ENCODE measurements at places on chromosomes 2 and 18.

- DNase-seq: no peak
Observed at GRCh38 chr2:7060156-7060555, 142.9 kb downstream of the RNF144A start.

DNA sequence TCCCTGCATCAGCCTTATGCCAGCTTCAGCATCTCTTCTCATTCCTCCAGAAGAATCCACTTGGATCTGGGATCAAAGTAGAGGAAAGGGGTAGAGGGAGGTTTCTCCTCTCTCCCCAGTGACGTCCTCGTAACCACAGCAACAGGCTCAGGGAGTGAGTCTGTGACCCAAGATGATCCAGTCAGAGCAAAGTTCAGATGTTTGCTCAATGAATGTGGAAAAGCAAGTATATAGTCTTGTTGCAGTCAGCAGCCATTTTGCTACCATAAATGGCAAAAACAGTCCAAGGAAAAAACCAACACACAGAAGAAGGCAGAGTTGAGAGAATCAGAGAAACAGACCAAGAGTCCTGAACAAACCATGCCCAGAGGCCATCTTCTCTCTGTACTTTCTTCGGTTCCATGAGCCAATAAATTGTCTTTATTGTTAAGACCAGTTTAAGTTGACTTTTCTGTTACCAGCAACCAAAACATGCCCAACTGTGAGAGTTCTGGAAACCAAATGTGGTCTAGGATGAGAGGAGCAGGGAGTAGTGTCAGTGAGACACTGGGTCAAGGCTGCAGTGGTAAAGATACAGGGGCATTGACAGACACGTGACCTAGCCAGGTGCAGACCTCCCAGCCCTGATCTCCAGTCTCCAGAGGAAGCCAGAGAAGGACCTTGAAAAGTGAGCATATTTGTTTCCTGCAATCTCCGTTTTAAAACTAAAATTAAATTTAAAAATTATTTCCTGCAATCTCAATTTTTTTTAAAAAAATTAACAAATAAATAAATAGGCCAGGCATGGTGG, 3.2 kb upstream of the CXCR1 start:
- no peak for DNase-seq

- DNase-seq: no peak
Observed at GRCh38 chr2:148967056-148967455, 71.4 kb upstream of the LYPD6B start.

DNA sequence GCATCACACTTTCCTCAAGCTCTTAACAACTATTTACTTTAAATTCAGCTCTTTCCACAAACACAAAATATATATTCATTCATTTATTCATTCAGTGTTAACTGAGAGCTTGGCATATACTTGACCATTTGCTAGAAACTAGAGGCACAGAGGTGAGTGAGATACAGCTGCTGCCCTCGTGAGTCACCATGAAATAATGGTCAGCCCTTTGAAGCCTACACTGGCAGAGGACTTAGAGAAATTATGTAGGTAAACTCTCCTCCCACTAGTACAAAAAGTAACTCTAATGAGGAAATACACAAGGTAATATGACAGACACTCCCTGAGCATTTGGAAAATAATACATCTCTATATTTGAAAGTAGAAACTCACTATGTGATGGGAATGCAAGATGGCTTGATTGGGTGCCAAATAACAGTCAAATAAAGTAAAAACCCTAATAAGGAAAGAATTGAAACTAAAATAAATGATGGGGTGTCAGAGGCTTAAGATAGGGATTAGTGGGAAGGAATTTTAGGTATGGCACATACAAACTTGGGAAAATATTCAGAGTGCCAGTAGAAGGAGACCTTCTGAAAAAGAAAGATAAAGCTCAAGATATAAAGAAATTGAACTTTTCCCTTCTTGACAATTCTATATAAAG, 61.1 kb downstream of the ANTXR1 start:
- no peak for DNase-seq

DNA sequence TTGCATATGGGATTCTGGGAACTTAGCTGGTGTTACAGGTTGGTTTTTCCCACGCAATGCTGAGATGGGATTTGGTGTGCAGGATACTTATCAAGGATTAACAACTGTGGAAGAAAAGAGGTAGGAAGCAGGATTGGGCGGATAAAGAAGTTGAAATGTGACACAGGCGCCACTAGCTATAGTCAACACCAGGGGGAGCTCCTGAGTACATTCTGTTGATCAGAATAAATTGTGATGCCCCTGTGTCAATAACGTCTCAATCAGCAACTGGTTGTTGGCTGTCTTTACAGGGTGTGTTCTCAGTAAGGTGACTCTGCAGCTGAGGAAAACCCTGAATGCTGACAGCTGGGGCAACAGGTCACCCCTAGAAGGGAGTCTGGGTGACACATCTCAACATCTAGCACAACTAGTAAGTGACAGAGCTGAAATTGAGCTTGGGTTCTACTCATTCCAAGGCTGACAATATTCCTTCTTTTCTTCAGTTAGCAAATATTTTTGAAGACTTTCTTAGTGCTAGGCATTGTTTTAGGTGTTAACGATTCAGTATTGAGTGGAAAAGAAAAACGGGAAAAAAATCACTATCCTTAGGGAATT, 143.0 kb downstream of the ARL6IP6 start:
- DNase-seq: no peak

- DNase-seq: no peak
Observed at GRCh38 chr2:33636001-33636400, 36.9 kb upstream of the FAM98A start.

GRCh38 chr18:54129448-54130067, 94.9 kb downstream of the MBD2 start:
- DNase-seq: no peak

DNA sequence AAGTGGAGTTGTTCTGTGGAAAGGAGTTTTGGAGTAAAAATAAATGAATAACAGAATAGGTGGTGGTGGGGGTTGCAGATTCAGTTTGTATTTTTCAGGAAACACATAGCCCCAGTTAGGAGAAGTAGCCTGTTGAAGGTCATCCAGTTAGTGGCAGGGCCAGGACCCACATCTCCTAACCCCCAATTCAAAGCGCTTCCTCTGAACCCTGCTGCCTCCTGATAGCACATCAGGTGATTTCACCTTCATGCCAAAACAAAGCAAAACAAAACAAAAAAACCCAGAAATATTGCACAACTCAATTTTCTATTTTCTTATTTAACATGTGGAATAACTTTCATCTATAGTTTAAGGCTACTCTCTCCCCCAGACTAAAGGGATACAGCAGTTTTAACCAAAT, 112.3 kb upstream of the UGP2 start:
- no peak for DNase-seq

- DNase-seq: no peak
Observed at GRCh38 chr18:36041146-36041545, 26.2 kb downstream of the RPRD1A start.

GRCh38 chr2:144832048-144832447, 312.1 kb upstream of the ZEB2 start:
- DNase-seq: no peak

GRCh38 chr2:236380051-236380612, 115.9 kb upstream of the ASB18 start:
- DNase-seq: no peak

GRCh38 chr2:197071213-197071612, 144.7 kb upstream of the PGAP1 start:
- no peak for DNase-seq

DNA sequence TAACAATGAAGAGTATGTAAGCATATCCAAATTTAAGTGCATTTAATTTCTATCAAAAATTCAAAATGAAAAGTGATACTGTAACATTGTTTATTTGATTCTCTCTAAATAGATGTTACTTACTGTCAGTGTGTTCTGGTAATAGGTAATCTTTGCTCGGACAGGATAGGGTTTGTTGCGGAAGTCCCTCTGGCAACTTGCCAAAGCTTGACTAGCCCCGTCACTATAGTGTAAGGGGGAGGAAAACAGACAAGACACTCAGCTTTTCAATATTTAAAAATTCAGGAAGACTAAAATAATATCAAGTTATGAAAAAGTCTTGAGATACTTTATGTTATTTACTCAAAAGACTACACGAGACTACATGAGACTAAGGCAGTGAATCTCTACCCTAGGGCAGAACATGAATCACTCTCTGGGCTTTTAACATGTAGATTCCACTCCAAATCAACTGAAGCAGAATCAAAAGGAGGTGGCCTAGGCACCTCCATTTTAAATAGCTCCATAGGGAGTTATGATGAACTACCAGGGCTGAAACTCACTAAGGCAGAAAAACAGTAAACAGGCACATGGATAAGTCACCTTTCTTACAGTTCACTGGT, 5.9 kb downstream of the LMAN1 start:
- DNase-seq: no peak

DNA sequence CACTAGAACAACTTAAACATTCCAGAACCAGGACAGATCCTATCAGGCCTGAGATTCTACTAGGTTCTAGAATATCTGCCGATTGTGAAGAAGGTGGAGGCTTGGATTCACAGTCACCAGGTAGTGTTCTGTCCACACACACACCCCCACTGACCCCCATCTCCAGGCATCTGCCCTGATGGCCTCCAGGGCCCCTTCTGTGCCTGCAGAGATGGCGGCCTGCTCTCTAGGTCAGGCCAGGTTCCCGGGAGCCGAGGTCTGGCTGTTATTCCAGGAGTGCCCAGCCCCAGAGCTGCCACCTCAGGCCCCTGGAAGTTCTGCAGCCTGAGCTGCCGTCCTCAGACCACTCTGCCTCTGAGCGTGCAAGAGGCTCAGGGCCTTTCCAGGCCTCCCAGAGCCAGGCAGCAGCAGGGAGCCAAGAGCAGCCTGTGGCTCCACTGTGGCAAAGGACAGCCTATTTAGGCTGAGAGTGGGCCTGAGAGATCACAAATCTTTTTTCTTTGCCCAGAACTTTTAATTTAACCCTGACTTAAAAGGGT, 96.2 kb upstream of the ASAP2 start:
- no peak for DNase-seq

GRCh38 chr2:195443926-195444325, 213.1 kb upstream of the SLC39A10 start:
- no peak for DNase-seq

DNA sequence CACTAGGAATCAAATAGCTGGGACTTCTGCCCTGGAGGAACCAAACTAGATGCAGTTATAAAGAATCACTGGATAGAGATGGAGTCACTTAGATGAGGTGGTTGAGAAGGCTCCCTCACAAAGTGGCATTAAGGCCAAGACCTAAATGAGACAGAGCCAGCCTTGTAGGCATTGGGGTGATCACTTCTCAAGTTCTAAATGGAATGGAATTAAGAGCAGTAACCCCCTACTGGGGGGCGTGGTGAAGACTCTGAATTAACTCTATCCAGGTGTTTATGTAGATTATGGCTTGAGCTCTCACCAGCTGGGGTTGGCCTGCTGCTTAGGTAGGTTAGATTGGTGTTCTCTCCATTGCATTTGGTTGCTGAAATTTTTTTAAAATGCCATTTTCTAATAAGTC, 71.3 kb downstream of the TTC27 start:
- DNase-seq: no peak

DNA sequence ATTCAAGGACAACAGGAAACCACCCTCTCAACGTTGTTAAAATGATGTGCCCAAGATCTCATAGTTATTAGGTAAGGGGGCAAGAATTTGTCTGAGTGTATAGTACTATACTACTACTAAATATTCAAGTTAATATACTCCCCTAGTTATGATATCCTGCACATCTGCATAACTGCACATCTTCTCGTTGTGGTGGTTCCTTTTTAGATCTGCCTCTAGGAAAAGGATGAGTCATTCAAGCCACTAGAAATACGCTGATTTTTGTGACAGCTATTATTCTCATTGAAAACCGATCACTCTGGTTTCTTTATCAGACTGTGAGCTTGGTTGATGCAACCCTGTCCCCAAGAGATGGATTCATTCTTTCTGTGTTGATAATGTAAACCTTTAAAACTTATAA, 1067.0 kb upstream of the FANCL start:
- no peak for DNase-seq

GRCh38 chr2:153787612-153788011, 84.1 kb upstream of the GALNT13 start:
- no peak for DNase-seq

GRCh38 chr2:112787729-112788393, 3.6 kb upstream of the IL1A start:
- DNase-seq: no peak

GRCh38 chr2:107669335-107669734, 157.4 kb upstream of the RGPD4 start:
- DNase-seq: no peak

DNA sequence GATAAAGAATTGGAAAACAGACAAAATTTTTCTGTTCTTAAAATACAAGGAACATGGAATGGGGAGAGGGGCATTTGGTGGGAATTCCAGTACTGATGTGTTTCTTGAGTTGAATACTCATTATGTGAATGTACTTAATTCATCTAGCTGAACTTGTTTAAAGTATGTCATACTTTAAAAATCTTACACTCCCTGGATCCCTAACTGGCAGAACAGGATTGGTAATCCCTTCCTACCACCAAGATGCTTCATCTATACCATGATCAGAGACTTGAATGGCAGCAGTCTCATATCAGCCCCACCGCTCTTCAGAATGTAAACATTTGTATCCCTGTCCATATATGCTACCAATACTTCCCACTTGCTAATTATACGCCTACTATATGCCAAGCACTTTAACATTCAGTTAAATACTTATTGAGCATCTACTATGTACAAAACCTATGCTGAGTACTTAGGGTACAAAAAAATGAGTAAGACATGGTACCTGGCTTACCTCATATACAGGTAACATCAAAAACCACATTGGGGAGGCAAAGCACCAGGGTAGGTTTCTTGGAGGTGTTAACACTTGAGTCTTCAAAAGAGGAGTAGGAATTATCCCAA, 5.3 kb downstream of the MEMO1 start:
- DNase-seq: no peak
